NCI-H526 (cell line): ENCODE measurements at places on chromosomes 12 and 14.

GRCh38 chr14:102827716-102828115 is 50.5 kb downstream of the TRAF3 start:
- no peak for DNase-seq

DNA sequence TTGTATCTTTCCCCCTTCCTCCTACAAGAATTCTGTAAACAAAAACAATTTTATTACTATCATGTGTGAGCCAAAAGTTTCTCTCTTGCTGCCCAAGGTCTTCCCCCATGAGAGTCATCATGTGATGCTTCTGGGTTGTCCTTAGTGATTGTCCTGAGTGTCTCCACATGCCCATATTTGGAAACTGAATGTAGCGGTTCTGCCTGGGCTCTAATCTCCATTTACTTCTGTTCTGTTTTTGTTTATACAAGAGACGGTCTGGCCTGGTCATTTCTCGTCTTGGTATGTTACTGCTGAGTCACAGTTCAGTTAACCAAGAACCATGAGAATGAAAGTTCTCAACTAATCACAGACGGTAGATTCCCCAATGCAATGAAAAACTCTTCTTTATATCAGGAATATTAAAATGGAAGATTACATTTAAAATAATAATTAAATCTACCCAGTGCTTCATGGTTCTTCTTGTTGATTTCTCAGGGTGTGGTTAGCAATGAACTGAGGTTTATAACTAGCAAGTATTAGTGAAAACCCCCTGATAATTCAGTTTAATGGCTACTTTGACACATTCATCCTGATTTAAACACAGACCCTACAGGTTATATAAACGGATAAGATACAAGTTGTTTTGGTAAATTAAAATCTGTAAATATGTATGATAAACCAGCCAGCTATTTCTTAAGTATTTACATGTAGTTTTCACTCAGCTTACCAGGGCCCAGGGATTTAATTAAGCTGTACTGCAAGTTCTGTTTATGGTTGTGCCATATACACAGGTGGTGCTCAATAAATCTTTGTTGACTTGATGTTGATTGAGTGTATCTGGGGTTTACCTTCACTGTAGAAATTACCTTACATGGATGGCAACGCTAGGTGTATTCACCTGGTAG is 81.1 kb downstream of the PELI2 start:
- no peak for DNase-seq

DNA sequence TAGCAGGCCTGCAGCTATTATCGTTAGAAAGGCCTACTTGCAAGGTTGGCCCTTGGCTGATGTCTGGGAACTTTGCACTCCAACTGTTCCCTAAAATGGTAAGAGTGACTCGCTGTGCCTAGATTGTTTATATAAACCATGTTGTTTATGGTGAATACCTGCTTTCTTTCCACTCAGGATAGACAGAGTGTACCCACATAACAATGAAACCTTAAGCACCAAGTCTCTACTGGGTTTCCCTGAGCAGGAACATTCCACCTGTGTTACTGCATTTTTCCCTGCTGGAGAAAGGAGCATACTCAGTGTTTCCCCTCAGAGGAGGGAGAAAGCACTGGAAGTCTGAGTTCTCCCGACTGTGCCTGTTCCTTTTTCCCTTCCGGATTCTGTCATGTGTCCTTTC is 32.8 kb downstream of the ERP29 start:
- no peak for DNase-seq

DNA sequence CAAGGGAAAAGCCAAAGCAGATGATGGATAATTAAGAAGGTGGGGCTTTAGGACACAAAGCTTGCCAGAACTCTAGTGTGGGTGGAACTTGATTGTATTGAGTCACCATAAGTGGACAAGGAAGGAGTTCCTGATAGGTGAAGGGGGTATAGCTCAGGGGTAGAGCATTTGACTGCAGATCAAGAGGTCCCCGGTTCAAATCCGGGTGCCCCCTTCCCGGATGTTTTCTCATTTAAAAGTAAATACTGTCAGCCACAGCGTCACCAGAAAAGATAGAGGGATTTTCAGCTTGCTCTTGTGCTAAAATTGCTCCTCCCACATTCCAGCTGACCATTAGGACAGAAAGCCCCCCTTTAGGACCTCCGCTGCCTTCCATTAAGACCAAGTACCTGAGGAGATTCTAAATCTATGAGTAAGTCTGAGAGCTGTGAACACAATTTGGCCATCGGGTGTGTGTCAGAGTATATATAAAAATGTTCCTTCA is 36.6 kb downstream of the DCAF4 start:
- DNase-seq: no peak

- no peak for DNase-seq
Measured at GRCh38 chr14:87756661-87757060, 236.3 kb downstream of the GALC start.

DNA sequence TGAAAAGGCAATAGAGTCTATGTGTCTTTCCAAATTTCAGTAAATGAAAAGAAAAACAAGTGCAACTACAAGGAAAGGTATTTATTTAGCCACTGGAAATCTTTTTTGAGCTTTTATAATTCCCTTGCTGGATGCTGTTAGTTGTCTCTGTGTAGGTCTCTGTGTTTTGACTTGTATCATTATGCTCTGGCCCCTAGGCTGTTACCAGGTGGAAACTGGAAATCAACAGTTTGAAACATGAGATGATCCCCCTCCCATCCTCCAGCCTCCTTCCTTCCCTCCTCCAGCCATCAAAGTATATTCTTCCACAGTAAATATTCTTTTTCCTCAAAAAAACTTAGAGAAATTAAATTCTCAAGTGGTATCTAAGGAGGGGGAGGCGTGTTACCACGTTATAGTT is 934 bp upstream of the DCN start:
- DNase-seq: no peak

GRCh38 chr12:14256121-14256520 is 109.4 kb upstream of the ATF7IP start:
- DNase-seq: no peak

- no peak for DNase-seq
Measured at GRCh38 chr12:18242380-18243089, 18.8 kb upstream of the PIK3C2G start.

DNA sequence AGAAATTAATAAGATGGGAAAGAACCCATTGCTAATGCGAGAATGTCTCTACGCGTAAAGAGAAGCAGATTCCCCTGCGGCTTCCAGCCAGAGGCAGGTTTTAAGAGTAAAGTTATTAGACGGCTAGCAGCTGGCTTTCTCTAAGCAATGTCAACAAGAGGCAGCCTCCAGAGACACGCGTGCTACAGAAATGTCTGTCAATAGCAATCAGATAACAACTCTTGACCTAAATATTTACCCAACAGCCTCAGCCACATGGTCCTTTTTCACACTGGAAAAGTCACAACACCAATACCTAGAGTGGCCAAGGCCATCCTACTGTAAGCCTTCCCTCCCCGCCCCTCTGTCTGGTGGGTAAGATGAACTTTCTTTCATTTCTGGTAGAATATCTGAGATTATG is 146.0 kb upstream of the SFSWAP start:
- DNase-seq: no peak
